Breast epithelium (tissue), 4 donors: ENCODE measurements at places on chromosomes 4 and X. TPM values are rescaled to one million over a fixed set of nuclear protein-coding genes. Genes with fewer than 3 reads are reported as not detected.

DNA sequence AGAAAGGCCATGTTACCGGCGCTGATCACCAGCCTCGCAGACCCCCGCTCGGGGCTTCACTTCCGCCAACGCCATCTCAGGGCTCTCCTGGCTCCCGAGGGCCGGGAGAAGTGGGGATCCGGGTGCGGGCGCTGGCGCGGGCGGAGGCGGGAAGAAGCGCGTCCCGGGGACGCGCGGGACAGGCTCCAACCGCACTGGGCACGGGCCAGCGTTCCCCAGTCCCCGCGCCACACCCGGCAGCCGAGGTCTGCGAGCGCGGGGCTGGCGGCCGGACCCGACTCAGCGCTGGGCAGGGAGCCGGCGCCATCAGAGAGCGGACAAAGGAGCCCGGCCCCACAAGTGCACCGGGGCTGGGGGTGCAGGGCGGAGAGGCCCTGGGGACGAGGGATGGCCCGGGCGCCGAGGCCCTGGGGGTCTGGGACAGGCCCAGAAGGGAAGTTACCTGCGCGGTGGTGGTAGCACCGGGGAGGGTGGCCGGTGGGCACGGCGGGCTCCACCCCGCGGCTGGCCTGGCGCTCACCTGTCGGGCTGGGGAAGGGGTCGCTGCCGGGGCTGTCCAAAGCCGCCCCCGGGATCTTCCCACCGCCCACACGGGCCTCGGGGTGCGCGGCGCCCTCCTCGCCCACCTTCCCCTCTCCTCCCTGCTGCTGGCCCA, 449 bp downstream of the CTPS2 start:
- no peak for DNase-seq

DNA sequence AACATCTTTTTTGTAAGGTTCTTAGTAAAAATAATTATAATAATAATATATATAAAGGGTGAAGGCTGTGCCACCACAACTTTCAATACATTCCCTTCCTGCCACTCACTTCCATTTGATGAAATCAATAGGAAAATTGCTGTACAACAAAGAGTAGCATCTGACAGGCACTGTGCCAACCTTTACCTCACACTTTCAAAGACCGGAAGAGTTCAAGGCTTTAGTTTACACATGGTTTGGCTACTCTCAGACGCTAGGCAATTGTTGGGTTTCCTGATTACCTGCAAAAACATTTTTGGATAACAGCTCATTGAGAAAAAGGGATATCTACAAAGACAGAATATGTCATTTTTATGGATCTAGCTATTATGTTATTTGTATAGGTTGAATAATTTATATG, 5.5 kb upstream of the ING2 start:
- no peak for DNase-seq

DNA sequence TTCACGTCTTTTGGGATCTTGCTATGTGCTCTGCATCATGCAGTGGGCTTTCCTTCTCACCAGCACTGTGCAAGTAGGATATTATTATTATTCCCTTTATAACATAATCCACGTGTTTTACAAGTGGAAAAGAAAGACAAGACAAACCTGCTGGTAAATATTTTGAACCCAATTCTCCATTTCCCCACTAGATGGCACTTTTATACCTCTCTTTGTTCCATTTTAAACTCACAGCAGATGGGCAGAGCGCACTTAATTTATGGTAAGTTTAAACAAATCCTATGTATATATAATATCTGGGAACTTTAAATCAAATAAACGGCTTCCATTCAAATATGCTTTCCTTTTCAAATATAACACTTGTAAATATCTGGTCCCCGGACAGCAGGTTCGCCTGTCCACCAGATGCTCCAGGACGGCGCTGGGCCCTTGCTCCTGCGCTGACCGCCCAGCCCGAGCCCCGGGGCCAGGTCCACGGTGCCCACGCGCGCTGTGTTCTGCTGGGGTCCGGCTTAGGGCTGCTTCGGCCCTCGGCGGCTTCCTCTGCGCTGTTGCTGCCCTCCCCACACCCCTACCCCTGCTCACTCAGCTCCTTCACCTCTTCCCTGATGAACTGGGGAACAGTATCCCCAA, 31.1 kb downstream of the F11 start:
- no peak for DNase-seq

The USP38 gene
- 28.2 TPM for total RNA-seq

The KCNIP4 gene
- total RNA-seq = not detected

The PDZD4 gene
- total RNA-seq = 5.6 TPM

The MAD2L1 gene
- total RNA-seq = 4.4 TPM
